ENCODE measurements at places on chromosomes 5 and 9. TPM values are rescaled to one million over a fixed set of nuclear protein-coding genes. Genes with fewer than 3 reads are reported as not detected.

NRG2 gene
- total RNA-seq: 1.8 TPM

ZFP2 gene
- 2.0 TPM for total RNA-seq

MTX3 gene
- 5.3 TPM for total RNA-seq

WWC1 gene
- total RNA-seq: 8.1 TPM

GHR gene
- 10.9 TPM for total RNA-seq

HMCN2 gene
- 7.3 TPM for total RNA-seq

OR1L8 gene
- 0.48 TPM for total RNA-seq

HK3 gene
- total RNA-seq: 4.4 TPM

BARHL1 gene
- not detected for total RNA-seq

CDKN2B gene
- total RNA-seq: 3.9 TPM

DNAH5 gene
- not detected for total RNA-seq

IZUMO3 gene
- not detected for total RNA-seq

SHOC1 gene
- total RNA-seq: not detected

CDX1 gene
- total RNA-seq: not detected

PRDM9 gene
- not detected for total RNA-seq

MARCHF11 gene
- total RNA-seq: 0.24 TPM

ACOT12 gene
- not detected for total RNA-seq

PDLIM4 gene
- 96.7 TPM for total RNA-seq

DOK3 gene
- 1.6 TPM for total RNA-seq

MRPS30 gene
- total RNA-seq: 69.8 TPM

PTPRD gene
- 5.5 TPM for total RNA-seq

GABRA6 gene
- not detected for total RNA-seq

ZNF483 gene
- total RNA-seq: 6.9 TPM

PCDH12 gene
- total RNA-seq: 7.6 TPM

IER5L gene
- 5.5 TPM for total RNA-seq

TMEM215 gene
- total RNA-seq: not detected

SPATA31C1 gene
- total RNA-seq: not detected

PCDHA9 gene
- total RNA-seq: not detected

ENC1 gene
- 18.5 TPM for total RNA-seq

G3BP1 gene
- total RNA-seq: 57.1 TPM

C1QTNF2 gene
- 1.5 TPM for total RNA-seq

CCNJL gene
- total RNA-seq: 2.7 TPM

GADD45G gene
- 294 TPM for total RNA-seq

ESM1 gene
- total RNA-seq: not detected

Measured in right atrium auricular region (tissue), 2 donors.